ENCODE measurements at places on chromosomes 2 and 18.

GRCh38 chr2:11829324-11829946 is 83.0 kb downstream of the LPIN1 start:
- no peak for DNase-seq

DNA sequence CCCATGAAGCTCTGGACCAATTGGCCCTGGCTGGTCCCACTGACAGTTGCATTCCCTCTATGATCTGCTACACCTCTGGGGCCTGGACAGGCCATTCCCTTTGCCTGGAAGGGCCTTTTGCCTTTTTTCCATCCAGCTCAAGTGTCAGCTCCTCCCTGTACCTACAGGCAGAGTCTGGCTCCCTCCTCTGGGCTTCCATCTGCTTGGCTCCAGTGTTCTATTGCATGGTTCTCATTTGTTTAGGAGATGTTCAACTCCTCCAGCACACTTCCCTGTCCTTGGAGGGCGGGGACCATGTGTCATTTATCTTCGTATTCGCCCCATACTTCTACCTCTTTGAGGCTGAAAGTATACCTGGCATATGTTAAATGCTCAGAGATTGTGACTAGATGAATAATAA is 61.1 kb downstream of the PRKCE start:
- no peak for DNase-seq

GRCh38 chr2:225650041-225650440 is 250.5 kb downstream of the NYAP2 start:
- DNase-seq: no peak

GRCh38 chr2:191691016-191691735 is 13.2 kb downstream of the NABP1 start:
- peak; percentile 41 for DNase-seq

DNA sequence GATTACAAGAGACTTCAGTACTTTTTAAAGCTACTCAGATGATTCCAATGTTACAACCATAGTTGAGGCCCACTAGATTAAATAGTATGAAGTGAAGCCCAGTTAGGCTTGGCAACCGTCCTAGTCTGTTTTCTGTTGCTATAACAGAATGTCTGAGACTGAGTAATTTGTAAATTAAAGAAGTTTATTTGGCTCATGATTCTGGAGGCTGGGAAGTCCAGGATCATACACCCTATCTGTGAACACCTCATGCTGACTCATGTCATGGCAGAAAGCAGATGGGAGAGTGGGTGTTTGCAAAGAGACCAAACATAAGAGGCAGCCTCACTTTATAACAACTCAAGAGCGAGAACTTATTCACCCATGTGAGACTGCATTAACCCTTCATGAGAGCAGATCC is 63.1 kb downstream of the CCDC150 start:
- no peak for DNase-seq

- no peak for DNase-seq
These were observed 45.4 kb upstream of the LTBP1 start for GRCh38 chr2:32901313-32901712.

GRCh38 chr2:201887773-201888425 is 81.6 kb downstream of the CDK15 start:
- no peak for DNase-seq

- DNase-seq: no peak
These were observed 47.6 kb upstream of the TCF7L1 start for GRCh38 chr2:85085563-85085962.

GRCh38 chr2:2020897-2021296 is 276.6 kb upstream of the PXDN start:
- no peak for DNase-seq

DNA sequence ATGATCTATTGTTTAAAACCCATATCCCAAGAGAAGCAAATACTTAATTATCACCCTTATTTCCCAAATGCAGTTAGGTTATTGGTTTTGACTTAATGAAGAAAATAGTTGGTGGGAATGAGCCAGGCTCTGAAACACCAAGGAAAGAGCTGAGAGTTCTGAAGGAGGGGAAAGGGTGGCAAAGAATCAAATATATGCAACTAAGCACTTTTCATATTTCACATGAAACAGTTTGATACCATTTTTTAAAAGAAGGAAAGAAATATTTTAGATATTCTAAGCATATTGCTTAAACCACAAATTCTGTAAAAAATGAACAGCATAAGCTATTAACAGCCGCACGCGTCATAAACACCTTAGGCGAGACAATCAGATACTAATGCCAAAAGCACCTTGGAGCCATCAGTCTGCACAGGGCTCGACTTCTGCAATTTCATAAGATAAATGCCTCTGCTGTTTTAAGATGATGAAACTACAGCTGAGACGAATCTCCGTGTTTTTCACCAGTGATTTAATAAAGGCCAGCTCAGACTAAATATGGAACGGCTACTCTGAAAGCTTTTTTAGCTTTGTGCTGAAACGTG is 371.7 kb downstream of the EN1 start:
- no peak for DNase-seq

GRCh38 chr2:189129971-189130370 is 49.6 kb downstream of the COL5A2 start:
- no peak for DNase-seq

- DNase-seq: no peak
These were observed 172.6 kb upstream of the PIEZO2 start for GRCh38 chr18:11322006-11322405.

GRCh38 chr2:233468741-233469110 is 97.9 kb downstream of the USP40 start:
- DNase-seq: no peak

GRCh38 chr18:75261430-75262223 is 51.0 kb downstream of the TSHZ1 start:
- no peak for DNase-seq

DNA sequence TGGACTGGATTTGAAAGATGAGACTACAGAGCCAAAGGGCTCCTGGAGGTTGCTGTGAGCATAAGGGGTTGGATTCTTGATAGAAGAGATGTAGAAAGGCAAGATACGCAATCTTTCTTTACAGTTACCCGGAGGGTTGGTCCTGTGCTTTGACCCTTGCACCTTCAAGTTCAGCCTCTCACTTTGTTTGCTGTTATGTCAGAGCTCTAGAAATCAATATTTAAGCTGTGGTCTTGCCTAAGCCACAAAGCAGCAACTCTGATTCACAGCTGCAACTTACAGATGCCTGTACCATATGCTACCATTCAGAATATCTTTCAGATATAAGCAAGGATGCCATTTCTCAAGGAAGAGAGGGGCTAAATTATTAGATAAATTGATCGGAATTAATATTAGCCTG is 943.1 kb upstream of the LRRTM1 start:
- no peak for DNase-seq

DNA sequence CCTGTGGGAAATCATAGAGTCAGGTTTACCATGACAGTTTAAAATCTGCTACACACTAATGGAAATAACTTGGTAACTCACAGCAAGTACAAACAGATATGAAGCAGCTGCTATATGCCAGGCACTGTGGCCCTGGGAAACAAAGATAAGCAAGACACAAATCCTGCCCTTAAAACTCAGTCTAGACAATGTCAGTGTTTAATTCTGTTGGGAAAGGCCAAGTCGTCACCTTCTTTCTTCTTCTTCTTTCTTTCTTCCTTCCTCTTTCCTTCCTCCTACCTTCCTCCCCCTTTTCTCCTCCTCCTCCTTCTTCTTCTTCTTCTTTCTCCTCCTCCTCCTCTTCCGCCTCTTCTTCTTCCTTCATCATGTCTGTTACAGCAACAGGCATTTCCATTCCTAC is 26.8 kb downstream of the PLEK start:
- DNase-seq: no peak

GRCh38 chr2:196337208-196337953 is 166.0 kb upstream of the STK17B start:
- peak; percentile 22 for DNase-seq

GRCh38 chr2:45879406-45879805 is 227.9 kb downstream of the PRKCE start:
- no peak for DNase-seq

DNA sequence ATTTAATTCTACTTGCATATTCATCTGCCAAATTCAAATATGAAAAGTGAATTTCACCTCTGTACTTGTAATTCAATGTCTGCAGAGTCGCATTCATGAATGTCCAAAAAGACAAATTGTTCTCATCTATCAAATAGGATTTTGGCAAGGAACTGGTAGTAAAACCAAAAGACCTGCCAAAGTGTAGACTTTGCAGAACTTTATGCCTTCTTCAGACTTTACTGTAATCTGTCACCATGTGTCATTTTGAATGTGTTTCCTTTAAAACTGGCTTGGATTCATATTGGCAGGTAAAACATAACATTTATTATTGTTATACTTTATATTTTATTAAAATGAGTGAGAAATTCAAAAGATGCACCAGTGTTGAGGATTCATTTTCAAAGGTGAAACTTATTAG is 701.9 kb upstream of the LINC00305 start:
- DNase-seq: no peak

GRCh38 chr2:70233926-70234325 is 14.5 kb downstream of the TIA1 start:
- no peak for DNase-seq

DNA sequence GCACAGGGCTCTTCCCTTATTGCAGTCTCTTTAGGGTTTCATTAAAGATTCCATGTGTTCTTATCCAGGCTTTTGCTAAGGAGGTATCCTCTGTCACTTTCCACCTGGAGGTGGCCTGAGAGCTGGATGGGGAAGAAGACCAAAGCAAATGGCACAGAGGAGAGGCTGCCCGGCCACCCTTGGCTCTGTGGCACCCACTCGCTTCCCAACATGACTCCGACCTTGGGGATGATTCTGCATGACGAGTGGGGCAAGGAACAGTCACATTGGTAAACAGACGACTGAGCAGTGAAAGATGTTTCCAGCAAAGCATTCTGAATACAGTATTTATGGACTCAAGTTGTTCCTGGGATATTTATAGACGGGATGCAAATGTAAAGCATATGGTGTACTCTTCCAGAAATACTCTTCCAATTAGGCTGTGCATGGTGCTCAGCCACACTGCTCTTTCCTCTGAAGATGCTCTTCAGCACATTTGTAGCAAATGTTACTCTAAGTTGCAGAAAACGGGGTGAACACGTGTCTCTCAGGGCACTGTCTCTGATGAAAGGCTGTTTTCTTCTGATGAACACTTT is 377.1 kb upstream of the HS6ST1 start:
- no peak for DNase-seq

DNA sequence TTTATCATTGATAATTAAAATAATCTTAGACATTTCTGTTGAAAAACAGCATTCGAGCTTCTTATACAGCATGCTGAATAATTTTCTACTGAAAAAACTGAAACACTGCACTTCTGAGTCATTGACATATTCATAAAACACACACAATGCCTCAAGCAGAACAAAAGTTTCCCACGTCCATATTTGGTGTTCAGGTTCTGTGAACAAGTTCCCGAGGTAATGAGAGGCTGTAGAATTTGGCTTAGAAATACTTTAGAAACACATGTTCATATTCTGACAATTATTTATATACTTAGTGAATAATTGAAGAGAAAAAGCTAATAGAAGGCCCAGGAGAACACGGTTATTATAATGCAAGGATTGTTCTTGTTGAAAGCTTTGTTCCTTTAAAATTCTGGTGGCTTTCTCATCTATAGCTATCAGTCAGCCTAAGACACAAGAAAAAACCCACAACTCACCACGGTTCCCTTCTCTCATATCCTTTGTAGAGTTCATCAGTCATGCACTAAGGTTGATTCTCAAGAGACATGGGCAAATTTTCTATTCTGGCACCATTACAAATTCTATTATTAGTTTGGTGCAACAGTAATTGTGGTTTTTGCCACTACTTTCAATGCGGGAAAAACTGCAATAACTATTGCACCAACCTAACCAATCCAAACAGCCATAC is 194.4 kb downstream of the TMX3 start:
- no peak for DNase-seq

DNA sequence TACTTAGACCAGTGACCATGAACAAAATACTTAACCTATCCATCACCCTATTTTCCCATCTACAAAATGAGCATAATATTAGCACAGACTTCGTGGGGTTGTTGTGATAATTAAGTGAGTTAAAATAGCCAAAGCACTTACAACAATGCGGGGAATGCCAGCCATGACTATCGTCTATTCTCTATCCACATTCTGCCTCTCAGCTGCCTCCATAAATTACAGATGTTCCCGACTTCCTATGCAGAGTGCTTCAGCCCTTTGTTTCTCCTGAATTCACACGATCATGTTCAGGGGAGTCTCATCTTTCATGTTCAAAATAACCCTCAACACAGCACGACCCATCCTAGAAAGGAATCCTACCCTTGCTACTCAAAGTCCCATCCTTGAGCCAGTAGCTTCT is 211.6 kb downstream of the EN1 start:
- DNase-seq: no peak

GRCh38 chr2:39121523-39122063 is 742 bp upstream of the SOS1 start:
- peak; percentile 64 for DNase-seq

GRCh38 chr2:27903649-27904404 is 13.3 kb downstream of the BABAM2 start:
- no peak for DNase-seq

DNA sequence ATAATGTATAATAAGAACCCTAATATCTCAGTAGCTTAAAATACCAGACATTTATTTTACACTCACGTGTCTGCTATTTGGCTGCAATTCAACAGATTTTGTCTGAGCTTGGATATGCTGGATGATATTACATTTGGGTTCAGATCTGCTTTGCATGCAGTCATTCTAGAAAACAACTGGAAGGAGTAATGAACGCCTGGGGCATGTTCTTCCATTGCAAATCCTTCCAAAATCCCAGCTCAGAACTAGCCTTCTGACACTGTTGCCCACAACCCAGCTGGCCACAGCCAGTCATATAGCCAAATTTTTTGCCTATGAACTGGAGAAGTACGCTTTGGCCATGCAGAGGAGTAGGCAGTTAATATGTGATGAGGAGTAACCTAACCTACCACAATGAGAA is 597.8 kb upstream of the VRK2 start:
- no peak for DNase-seq

DNA sequence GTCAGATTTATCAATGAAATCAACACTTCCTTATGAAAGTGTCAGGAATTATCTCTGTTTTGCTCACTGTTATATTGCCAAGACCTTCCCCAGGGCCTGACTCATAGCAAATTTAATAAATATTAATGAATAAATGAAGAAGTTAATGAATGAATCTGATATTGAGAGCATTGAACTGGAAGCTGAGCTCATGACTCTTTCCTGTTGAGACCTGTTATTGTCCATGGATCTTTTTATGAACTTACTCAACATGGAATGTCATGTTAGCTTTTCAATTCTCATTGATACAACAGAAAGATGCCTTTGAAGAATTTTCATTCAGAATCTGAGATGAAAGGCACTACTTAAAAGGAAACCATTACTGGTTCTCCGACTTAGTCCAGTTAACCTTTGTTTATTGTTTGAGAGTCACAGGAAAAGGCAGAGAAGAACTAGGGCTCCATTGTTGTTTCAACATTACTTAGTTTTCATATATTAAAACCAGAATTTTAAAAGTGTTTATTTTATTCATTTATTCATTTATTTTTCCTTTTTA is 90.4 kb upstream of the UNC80 start:
- no peak for DNase-seq

- DNase-seq: no peak
These were observed 709.9 kb upstream of the PKDCC start for GRCh38 chr2:41337956-41338355.
